ENCODE measurements at places on chromosomes 1 and 21.
A peak's percentile ranks its signal among the peaks of the same experiment; 100 is the strongest.

DNA sequence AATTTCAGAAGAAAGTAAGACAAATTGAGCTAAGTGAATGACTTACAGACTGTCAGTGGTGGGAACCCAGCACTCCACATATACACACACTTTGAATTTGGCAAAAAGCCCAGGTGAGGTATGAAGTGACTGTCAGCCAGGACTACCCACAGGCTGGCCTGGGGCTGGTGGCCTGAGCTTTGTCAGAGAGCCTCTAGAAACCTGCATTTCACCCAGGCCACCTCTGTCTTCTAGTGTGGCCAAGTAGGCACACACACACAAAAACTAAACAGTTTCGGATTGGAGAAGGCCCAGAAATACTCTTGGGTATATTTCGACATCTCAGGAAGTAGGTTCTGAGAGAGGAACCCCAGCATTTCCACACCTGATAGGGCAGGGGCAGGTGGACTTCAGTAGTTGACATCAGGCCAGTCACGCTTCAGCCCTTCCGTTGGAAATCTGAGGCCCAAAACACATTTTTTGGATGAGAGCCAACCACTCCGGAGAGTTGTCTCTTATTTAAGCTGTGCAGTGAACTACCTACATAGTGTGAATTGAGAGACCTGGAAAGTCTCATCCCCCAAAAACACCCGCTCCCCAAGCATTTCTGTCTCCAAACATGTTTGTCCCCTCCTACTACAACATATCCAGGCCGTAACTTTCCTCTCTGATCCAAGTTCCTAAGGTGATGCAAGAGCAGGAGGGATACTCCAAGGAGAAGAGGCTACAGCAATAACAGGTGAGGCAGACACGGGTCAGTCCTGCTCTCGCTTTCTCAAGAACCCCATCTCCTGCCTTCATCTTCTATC, 167.2 kb upstream of the PROX1 start:
- no peak for DNase-seq

DNA sequence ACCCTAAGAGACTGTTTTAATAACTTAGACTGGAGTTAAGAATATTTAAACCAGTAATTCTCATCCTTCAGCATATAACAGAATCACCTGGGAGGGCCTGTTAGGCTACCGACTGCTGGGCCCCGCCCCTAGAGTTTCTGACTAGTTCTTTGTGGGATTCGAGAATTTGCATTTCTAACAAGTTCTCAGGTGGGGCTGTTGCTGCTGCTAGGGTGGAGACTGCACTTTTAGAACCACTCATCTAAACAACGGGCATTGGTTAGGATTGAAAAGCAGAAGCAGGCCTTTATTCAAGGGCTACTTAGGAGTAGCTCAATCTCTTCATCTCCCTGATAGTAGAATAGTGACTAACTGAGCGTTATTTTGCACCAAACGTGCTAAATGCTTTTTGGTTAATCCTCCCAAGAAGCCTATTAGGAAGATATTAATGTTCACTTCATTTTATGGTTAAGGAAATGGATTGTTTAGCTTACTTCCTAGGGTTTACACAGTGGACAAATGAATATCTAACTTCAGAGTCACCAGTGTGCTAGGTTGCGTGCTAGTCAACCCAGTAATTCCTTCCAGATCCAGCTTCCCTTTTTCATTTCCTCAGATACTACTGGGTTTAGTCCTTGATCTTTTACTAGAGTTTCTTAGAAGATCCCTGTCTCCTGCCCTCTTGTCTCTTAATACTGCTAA, 31.1 kb upstream of the UAP1 start:
- no peaks in the 10 kb centered on the region for H3K4me1 ChIP-seq
- no peaks in the 10 kb centered on the region for H3K27me3 ChIP-seq
- no peak for DNase-seq
- H3K4me3 ChIP-seq = no peak overlapping the region
- H3K36me3 ChIP-seq = peaks cover 16% of the 10 kb centered on the region

DNA sequence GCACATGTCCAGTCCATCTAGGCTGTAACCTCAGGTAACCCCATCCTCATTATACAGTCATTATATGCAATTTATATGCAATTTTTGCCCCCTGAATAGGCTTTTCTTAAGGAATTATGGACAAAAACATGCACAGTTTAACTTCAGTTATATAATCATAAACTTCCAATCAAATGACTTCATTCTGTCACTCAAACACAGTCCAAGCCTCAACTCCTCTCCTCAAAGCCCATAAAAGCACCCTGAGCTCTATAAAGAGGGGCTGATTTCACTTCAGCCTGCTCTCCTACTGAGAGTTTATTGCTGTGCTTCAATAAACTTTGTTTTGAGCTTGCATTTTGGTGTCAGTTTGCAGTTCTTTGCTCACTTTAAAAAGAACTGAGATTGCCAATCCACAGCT, 1805.5 kb downstream of the BRINP3 start:
- no peaks in the 10 kb centered on the region for H3K36me3 ChIP-seq
- no peak for DNase-seq
- H3K4me3 ChIP-seq = no peak overlapping the region
- no peak overlapping the region for H3K27ac ChIP-seq

DNA sequence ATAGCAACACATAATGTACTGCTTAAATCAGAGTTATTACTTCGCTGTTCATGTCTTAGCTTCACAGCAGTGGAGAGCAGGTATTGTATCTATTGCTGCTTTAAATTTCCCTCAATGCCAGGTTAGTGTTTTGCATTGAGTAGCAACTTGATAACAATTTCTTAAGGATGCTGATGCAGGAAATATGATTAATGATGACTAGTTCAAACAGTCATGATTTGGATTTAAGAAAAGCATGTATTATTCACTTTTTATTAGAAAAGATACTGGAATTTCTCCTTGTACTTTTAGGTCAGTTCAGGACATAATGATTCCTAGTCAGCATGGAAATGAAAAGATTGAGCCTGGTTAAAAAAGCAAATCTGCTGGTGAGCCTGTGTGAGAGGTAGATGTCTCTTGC, 67.2 kb upstream of the ARHGAP29 start:
- no peak overlapping the region for H3K4me3 ChIP-seq
- DNase-seq = no peak
- no peaks in the 10 kb centered on the region for H3K4me1 ChIP-seq
- H3K36me3 ChIP-seq = no peaks in the 10 kb centered on the region
- peaks cover 20% of the 10 kb centered on the region for H3K27me3 ChIP-seq

DNA sequence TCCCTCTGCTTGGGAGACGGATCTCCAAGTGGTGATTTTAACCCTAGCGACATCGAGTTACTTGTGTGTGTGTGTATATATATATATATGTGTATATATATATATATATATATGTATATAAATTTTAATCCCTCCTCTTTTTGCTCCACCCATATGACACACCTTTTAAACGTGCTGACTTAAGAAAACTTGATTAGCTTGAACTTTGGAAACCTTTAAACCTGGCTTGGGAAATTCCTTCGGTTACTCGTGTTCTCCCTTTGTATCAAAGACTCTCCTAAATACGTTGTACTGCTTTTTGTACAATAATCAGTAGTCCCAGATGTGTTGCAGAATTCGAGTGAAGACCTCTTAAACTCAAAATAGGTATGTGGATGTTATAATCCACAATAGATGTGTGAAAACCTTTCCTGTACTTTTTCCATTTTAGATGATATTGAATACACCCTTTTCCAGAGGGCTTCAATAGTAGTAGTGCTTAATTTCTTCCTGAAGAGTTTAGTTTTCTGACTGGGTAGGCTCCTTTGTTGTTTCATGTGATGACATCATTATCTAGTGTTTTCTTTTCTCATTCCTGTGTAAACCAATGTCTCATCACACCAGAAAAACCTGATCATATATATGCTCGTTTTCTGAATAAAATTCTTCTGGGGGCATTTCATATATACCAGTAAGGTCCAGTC, 1.4 kb downstream of the RNF11 start:
- DNase-seq = no peak
- H3K36me3 ChIP-seq = peaks cover 1% of the 10 kb centered on the region
- H3K27me3 ChIP-seq = no peaks in the 10 kb centered on the region
- no peak overlapping the region for H3K27ac ChIP-seq
- peaks cover 36% of the 10 kb centered on the region for H3K4me1 ChIP-seq
- no peak overlapping the region for H3K4me3 ChIP-seq

GRCh38 chr1:200912737-200913407, 18.2 kb downstream of the INAVA start:
- H3K27me3 ChIP-seq = peaks cover 19% of the 10 kb centered on the region
- H3K36me3 ChIP-seq = no peaks in the 10 kb centered on the region
- no peaks in the 10 kb centered on the region for H3K4me1 ChIP-seq
- H3K4me3 ChIP-seq = no peak overlapping the region

DNA sequence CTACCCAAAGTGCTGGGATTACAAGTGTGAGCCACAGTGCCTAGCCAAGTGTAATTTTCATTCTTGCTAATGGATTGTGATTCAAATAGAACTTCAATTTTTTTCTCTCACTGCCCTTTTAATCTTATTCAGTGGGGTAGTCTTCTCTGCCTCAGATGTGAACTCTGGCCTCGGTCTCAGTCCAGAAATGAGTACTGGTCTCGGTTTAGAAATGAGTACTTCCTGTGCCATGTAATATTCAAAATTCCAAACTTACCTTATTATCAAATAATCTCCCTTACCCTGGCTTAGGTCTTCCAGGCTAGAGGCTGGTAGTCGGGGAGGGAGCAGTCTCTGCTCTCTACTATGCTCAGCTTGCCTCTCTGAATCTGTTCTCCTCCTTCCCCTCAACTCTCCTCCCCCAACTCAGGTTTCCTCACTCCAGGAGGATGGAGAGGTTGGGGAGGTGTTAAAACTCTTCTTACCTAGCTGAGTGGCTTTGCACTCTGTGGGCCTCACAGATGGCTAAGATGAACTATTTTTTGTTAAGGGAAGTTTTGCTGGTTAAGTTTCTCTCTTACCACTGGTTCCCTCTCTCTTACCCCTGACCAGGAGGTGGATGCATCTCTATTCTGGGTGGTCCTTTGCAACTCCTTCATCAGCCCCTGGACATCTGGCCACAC, 4.8 kb upstream of the SLAMF9 start:
- DNase-seq = peak; percentile 26
- H3K36me3 ChIP-seq = no peaks in the 10 kb centered on the region
- peaks cover 11% of the 10 kb centered on the region for H3K27me3 ChIP-seq
- no peak overlapping the region for H3K27ac ChIP-seq
